ENCODE measurements at places on chromosomes 3 and 15. TPM values are rescaled to one million over a fixed set of nuclear protein-coding genes. Genes with fewer than 3 reads are reported as not detected.

LRRC15 gene
- 0.66 TPM for total RNA-seq

GOLGA6L7 gene
- not detected for total RNA-seq

GRCh38 chr3:150216866-150217600 is 191.1 kb upstream of the TSC22D2 start:
- H3K27me3 ChIP-seq, result no peaks in the 10 kb centered on the region
- no peaks in the 10 kb centered on the region for H3K36me3 ChIP-seq
- peaks cover 30% of the 10 kb centered on the region for H3K4me1 ChIP-seq
- no peak overlapping the region for H3K4me3 ChIP-seq
- H3K27ac ChIP-seq, result peak overlapping the region; percentile 70
- peak; percentile 90 for DNase-seq

DNA sequence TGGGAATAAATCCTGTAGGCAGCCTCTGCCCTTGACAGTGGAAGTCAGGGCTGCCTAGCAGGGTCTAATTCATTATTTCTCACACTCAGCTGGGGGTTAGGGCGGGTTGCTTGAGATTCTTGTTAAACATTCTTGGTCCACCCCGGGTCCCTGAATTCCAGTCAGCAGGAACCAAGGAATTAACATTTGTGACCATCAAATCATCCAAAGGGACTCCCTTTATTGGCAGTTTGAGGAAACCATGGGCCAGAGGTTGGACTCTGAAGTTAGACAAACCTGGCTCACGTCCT is 122.8 kb downstream of the EEFSEC start:
- no peak overlapping the region for H3K27ac ChIP-seq
- H3K4me3 ChIP-seq, result no peak overlapping the region
- no peaks in the 10 kb centered on the region for H3K27me3 ChIP-seq

- H3K36me3 ChIP-seq, result no peaks in the 10 kb centered on the region
- no peak overlapping the region for H3K4me3 ChIP-seq
- peaks cover 21% of the 10 kb centered on the region for H3K4me1 ChIP-seq
- no peaks in the 10 kb centered on the region for H3K27me3 ChIP-seq
- DNase-seq, result no peak
- H3K27ac ChIP-seq, result no peak overlapping the region
Observed at GRCh38 chr3:71166339-71167240, 416.9 kb downstream of the FOXP1 start.

GRCh38 chr15:39786447-39787056 is 3.9 kb upstream of the FSIP1 start:
- H3K36me3 ChIP-seq, result no peaks in the 10 kb centered on the region
- no peaks in the 10 kb centered on the region for H3K27me3 ChIP-seq
- H3K4me1 ChIP-seq, result peaks cover 13% of the 10 kb centered on the region

DNA sequence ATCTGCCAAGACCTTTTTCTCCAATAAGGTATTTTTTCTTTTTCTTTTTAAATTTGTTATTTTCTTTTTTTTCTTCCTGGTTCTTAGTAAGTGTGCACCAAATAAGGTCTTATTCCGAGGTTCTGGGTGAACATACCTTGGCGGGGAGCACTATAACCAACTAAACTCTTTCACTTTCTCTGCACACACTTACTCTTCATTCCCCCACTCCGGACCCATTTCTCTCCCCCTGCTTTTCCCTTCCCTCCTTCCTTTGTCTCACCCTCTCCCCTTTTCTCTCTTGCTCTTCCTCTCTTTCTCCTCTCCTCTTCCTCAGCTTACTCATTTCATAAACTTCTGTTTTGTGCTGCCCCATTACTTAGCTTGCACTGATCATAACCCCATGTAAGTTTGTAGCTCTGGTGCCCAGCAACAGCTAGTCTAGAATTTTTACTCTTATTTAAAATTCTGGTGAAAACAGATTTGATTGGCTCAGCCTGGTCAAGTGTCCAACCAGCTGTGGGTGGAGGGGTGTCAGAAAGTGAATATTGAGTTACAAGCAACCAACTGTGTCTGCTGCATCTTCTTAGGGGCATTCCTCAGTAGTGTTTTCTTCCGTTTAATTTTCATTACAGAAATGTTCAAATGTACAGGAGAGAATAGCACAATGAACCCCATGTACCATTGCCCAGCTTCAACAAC is 297.5 kb downstream of the SHQ1 start:
- H3K27ac ChIP-seq, result no peak overlapping the region
- no peaks in the 10 kb centered on the region for H3K27me3 ChIP-seq
- H3K4me3 ChIP-seq, result no peak overlapping the region
- no peaks in the 10 kb centered on the region for H3K36me3 ChIP-seq
- no peaks in the 10 kb centered on the region for H3K4me1 ChIP-seq

All from esophagus muscularis mucosa (tissue), 4 donors.